ENCODE measurements at places on chromosomes 2 and 18. TPM values are rescaled to one million over a fixed set of nuclear protein-coding genes. Genes with fewer than 3 reads are reported as not detected.

Gene KCNG3
- not detected for total RNA-seq

DNA sequence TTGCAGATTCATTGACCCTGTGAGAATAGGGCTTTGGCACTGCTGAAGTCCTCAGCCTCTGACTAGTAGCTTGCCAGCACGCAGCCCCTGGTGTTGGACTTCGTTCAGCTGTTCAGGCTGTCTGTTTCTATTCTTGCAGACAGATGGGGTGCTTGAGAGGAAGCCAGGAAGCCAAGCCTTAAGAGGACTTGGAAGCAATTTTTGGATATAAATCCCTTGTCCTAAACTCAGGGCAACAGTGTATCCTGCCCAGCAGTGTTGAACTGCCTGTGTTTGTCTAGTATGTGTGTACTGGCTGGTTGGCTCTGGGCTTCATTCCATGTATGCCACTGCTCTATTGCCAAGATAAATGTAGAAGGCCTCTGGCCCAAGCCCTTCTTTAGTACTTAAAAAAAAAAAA is 108.6 kb downstream of the COMMD1 start:
- peak overlapping the region; percentile 0 for H3K27ac ChIP-seq
- peak; percentile 60 for DNase-seq
- H3K4me3 ChIP-seq: no peak overlapping the region
- H3K36me3 ChIP-seq: no peaks in the 10 kb centered on the region
- H3K4me1 ChIP-seq: peaks cover 12% of the 10 kb centered on the region

GRCh38 chr2:240254337-240255164 is 114.1 kb upstream of the OTOS start:
- peaks cover 59% of the 10 kb centered on the region for H3K4me1 ChIP-seq
- H3K27me3 ChIP-seq: no peaks in the 10 kb centered on the region
- peak; percentile 39 for DNase-seq
- no peak overlapping the region for H3K4me3 ChIP-seq
- peak overlapping the region; percentile 16 for H3K27ac ChIP-seq
- H3K36me3 ChIP-seq: no peaks in the 10 kb centered on the region

DNA sequence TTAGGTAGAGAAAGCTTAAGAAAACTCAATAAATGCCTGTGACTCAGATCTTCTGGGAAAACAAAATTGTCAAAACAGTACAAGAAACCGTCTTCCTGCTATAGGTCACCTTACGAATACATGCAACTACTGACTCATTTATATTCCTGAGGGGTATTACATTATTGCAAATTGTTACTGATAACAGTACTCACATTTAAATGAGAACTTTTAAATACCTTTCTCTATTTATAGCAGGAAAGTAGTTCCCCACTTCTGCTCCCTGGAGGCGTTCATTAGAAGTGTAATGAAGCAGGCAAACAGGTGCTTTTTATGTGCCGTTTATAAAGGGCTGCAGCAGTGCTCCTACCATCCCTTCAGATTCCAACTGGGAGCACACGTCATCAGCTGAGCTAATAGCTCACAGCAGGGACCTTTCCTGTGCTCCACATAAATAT is 65.1 kb upstream of the RPRM start:
- no peaks in the 10 kb centered on the region for H3K27me3 ChIP-seq
- H3K4me1 ChIP-seq: no peaks in the 10 kb centered on the region
- no peaks in the 10 kb centered on the region for H3K36me3 ChIP-seq
